Fibroblast of skin of abdomen (primary cell): ENCODE measurements at places on chromosomes 3 and 15.
A peak's percentile ranks its signal among the peaks of the same experiment; 100 is the strongest.

- peak; percentile 77 for DNase-seq
Observed at GRCh38 chr3:3586843-3587646, 212.2 kb upstream of the LRRN1 start.

- DNase-seq = peak; percentile 43
Observed at GRCh38 chr15:99564221-99565048, 1.3 kb upstream of the MEF2A start.

- DNase-seq = no peak
Observed at GRCh38 chr3:140896997-140897396, 44.6 kb upstream of the SLC25A36 start.

DNA sequence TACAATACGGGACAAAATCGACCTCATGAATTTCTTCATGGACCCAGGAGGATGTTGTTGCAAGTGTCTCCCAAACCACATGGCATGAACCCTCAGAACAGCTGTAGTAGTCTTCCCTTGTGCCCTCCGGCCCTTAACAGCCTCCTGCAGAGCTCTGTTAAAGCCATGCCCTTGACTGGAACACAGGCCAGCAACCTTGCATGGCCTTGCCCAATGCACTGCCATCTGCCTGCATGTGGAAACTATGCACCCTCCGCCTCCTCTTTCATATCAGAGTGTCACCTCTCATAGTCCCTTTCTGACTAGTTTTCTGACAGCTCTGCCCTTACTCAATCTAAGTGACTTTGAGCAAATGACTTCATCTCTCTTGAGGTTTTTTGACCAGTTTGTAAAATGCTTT is 39.4 kb upstream of the TRIM71 start:
- no peak for DNase-seq

- DNase-seq = peak; percentile 25
Observed at GRCh38 chr3:20912406-20912805, 726.4 kb upstream of the SGO1 start.

- no peak for DNase-seq
Observed at GRCh38 chr3:133136114-133137041, 98.2 kb downstream of the TMEM108 start.

DNA sequence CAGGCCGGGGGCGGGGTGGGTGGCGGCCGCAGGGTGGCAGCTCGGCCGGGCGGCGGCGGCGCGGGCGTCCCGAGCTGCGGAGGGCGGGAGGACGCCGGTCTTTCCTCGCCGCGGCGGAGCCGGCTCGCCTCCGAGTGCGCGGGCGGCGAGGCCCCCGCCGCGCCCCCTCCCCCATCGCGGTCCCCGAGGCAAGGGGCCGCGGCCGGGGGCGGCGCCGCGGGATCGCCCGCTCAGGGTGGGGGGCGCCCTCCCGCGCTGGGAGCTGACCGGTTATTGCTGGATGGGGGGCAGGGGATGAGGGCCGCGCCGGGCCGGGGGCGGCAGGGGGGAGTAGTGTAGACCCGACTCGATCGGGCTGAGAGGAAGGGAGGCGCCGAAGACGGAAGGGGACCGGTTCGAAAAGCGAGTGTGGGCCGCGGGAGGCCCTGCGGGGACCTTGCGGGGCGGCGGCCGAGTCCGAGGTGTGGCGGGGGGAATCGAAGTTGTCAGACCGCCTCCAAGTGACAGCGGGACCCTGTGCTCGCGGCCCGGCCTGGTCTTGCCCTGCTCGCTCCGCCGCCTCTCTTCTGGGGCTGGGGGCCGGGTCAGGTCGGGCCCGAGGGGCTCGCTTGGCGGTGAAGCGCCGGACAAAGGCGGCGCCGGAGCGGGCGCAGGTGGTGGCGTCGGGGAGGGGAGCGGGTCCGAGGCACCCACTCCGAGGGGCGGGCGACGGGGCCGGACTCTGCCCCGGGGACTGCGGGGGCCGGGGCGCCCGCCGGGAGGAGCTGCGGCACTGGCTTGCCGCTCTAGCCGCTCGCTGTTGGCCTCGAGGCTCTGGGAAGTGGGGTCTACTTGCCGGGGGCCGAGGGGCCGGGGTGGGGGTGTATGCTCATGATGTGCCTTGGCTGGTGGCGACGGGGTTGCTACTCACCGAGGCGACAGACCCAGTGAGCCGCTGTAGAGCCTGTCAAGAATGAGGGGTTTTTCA is 1.1 kb downstream of the BAHD1 start:
- DNase-seq = no peak

- DNase-seq = peak; percentile 39
Observed at GRCh38 chr3:50157827-50158529, 2.9 kb downstream of the SEMA3F start.

- peak; percentile 32 for DNase-seq
Observed at GRCh38 chr3:25831578-25831977, 41.7 kb downstream of the OXSM start.

DNA sequence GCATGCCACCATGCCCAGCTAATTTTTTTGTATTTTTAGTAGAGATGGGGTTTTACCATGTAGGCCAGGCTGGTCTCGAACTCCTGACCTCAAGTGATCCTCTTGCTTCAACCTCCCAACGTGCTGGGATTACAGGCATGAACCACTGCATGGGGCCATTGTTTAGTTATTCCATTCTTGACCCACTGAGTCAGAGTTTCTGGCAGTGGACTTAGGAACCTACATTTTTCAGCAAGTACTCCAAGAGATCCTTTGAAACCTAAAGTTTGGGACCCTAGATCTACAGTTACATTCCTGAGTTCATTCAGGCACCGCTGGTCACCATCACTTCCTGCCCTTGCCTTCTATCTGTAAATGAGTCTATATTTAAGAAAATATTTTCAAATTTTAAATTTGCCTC is 1.4 kb upstream of the TNFSF10 start:
- peak; percentile 52 for DNase-seq

GRCh38 chr3:111810909-111811308 is 48.2 kb upstream of the PHLDB2 start:
- DNase-seq = peak; percentile 88

DNA sequence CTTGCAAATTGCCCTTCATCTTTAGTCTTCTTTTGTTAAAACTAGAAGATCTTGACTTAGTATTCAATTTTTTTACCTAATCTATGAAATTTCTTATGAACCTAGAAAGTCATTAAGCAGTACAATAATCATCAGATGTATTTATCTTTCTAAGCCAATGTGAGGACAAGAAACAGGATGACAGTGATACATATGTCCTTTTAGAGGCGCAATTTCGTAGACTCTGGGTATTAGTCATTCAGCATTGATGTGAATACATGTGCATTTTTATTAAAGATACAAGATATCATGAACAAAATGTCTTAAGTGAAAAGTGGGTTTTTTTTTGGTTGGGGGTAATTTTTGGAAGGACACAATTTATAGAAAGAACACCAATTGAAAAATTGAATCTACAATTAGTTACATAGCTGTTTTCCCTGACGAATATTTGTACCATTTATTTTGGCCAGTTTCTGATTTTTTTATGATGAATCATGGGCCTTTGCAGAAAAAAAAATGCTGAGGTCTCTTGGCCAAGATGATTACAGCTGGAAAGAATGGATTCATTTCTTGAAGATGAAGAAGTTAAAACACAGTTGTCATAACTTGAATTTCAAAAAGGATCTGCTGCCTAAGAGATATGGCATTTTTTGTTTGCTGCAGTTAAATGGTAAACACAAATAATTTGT is 48.9 kb upstream of the AGTR1 start:
- peak; percentile 82 for DNase-seq

DNA sequence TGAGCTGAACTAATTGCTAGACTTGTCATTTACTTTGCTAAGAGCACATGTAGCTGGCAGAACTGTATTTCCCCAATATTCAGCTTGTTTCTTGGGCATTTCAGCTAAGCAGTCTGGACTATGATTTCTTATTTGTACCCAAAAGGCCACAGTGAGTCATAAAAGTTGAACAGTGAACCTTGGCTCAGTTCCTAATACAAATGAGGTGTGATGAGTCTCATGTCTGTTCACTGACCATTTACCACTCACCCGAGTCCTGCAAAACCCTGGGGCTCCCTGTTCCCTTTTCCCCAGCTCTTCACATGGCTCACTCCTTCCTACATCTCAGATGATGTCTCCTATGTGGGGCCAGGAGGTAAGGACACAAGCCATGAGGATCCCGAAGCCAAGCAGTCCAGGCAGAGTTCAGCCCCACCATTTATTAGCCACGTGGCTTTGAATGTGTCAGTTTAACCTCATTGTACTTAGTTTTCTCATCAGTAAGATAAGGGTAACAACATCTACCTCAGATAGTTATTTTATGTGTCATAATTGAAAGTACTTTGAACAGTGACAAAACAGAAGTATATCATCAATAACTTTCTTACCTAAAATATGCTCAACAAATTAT is 239.3 kb downstream of the IL5RA start:
- DNase-seq = no peak

GRCh38 chr3:9820946-9821345 is 10.9 kb downstream of the TTLL3 start:
- DNase-seq = no peak

DNA sequence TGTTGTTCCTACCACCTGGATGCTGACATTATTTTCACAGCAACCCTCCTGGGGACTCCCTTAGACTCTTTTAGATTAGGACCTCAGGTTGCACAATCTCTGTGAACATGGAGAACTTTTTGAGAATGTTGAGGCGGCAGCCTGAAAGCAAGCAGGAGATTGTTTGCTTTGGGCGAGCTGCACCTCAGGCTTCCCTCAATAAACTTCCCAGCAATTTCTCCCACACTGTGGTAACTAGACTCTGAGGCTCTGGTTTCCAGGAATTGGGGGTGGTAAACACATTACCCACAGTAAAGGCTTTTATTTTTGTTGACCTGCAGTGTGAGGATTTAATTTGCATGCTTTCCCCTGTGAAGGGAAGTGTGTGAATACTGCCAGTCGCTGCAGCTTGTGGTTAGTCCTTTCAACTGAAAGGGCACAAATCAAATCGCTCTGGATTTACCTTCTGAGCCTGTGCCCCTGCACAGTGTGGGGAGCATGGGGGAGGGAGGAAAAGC is 35.2 kb upstream of the SIAH2 start:
- DNase-seq = no peak

DNA sequence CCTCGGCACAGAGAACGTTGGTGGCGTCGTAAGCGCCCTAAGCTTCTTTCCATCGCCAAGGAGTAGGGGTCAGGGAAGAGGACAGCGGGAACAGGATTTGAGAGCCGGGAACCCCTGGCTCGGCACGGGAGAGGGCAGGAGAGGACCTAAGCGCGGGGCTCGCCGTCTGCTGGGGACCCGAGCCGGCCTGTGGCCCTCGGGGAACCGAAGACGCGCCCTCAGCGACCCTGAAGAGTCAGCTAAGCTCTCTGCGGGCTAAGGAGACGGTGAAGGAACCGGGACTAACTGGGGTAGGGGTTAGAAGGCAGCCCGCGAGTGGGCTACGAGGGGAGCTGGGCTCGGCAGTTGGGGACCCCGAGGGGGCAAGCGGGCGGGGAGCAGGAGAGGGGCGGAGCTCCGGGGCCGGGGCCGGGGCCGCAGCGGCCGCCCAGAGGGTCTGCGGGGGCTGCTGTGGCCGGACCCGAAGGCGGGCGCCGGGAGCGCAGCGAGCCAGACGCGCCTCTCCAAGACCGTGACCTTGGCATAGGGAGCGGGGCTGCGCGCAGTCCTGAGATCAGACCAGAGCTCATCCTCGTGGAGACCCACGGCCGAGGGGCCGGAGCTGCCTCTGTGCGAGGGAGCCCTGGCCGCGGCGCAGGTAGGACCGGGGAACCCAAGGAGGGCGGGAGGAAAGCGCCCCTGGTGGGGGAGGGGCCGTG is 574 bp downstream of the CASR start:
- no peak for DNase-seq

DNA sequence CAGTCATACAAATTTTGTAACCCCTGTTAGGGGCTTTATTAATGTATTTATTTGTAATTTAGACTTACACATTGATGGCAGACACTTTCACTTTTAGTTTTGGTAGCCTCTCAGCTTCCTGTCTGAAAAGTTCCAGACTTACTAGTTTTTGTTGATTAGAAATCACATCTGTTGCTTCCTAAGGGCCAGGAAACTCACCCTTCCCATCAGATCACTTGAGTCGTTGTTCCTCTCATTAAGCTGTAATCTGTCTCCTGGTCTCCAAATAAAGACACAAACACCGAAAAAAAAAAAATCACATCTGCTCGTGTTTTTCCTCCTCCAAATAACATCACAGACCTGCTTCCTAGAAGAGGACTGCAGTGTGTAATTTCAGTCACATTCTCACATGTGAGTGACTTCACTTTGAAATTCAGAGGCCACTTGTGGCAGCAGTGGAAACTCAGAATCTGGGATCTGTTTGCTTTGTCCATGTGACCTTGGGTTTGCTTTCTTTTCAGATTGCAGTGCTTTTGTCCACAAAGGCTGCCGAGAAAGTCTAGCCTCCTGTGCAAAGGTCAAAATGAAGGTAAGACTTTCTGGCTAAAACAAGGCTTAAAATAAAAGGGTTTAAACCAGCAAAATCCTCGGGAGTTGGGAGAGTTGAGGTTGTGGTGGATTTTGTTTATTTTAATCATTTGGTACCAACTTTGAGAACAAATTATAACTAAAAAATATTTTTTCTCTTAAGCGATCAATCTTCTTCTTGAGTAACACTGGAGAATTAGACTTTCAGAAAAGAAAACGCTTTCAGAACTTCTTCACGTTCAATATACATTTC is 87.0 kb downstream of the KLHL25 start:
- DNase-seq = peak; percentile 12

GRCh38 chr3:167409611-167410010 is 29.5 kb upstream of the ZBBX start:
- DNase-seq = no peak

DNA sequence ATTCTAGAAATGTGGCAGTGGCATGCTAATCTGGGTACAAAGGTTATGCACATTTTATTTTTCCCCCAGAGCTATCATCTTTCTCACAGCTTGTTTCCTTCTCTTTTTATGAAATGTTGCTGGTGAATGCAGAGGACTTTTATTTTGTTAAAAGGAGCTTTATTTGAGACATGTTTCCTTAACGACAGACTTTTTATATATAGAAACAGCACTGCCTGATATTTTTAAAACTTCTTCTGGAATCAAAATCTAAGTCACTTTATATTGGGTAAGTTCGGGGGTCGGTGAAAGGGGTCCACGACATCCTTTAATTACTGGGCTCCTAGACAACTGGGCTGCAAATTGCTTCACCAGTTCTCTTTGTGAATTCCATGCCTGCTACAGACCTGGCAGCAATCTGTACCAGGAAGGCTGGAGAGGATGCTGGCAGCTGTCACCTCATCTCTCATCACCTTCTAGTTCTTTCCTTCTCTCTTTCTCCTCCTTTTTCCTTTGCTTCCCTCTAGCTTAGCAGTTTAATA is 464.7 kb downstream of the PDCD6IP start:
- DNase-seq = no peak
